ENCODE measurements at places on chromosomes 1 and 21.

DNA sequence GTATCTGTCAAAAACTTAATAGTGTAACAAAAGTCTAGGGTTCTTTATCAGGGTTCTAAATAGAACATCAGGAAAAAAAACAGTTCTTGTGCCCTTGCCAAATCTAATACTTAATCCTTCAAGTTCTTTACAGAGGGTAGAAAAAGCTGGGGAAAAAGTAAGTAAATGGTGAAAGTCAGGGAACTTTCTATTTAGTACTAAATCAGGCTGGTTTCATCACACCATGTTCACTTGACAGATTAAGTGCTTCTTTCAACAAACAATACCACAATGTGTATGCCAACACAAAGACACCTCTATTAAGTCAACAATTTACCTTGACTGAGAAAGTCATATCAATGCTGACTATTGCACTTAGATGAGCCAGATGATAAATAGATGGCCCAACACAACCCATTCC, 9.7 kb downstream of the DBT start:
- no peak for DNase-seq

DNA sequence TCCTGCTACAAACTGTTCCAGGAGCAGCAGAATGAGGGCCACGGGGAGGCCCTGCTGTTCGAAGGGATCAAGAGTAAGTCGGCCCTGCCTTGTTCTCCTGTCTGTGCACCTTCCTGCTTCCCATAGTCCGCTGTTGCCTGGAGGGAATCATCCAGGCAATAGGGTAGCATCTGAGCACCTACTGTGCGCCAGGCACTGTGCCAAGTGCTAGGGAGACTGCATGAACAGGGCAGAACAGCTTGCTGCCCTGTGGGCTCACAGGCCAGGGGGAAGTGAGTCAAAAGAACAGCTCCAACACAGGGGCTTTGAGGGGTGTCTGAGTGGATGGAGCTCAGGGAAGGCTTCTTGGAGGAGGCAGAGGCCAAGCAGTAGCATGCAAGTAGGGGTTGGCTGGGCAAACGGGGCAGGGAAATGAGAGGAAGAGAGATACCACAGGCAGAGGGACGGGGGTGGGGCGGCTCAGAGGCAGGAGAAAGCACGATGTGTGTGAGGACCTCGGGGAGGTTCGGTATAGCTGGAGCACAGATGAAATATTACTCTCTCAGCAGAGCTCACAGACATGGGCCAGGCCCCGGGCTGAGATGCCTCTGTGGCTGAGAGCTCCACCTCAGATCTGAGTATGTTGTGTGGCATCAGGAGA, 15.5 kb upstream of the PADI6 start:
- no peak for DNase-seq

DNA sequence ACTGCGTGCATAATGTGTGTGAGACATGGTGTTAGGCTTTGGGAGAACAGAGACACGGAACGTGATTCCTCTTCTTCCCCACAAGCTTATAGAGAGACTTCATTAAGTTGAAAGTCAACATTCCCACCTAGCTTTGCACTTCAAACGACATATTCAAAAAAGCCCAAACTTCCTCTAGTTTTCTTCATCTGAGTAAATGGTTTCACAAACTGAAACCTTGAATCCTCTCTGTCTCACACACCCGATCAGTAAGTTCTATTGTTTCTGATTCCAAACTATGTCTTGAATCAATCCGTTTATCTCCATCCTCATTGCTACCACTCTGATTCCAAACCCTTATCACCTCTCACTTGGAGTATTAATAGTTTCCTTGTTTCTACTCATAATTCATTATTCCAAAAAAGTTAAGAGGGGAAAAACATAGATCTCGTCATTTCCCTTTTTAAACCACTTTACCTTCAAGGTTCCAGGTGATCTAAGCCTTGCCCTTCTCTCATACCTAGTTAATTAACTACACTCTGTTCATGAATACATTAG, 1.6 kb upstream of the METTL18 start:
- DNase-seq: no peak

DNA sequence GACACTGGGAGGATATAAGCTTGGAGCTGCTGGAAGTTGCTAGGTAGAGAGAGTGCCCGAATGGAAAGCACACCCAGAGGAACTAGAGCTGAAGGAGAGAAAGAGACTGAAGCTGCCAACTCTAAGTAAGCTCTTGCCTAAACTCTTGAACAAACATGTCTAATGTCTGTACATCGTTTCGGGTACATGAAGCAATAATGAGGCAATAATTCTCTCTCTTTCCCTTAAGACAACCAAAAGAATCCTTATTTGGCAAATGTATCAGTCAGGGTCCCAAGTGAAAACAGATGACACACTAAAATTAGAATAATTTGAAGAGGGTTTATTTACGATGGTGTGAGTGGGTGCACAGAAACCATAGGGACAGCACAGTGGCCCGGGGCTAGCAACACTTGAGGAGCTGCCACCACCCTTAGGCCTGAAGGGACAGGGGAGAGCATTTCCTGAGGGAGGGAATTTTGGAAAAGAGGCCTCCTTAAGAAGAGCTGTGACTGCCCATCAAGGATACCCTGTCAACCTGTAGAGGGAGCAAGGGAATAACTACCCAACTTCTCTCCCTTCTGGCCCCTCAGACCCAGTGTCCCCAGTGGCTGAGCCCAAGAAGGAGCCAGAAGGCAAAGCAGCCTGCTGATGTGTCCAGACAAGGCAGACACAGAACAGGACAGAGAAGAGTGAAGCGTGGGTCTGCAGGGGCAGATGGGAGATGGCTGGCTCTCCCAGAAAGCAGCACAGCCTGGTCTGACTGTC, 36.1 kb upstream of the KHDRBS1 start:
- DNase-seq: no peak

DNA sequence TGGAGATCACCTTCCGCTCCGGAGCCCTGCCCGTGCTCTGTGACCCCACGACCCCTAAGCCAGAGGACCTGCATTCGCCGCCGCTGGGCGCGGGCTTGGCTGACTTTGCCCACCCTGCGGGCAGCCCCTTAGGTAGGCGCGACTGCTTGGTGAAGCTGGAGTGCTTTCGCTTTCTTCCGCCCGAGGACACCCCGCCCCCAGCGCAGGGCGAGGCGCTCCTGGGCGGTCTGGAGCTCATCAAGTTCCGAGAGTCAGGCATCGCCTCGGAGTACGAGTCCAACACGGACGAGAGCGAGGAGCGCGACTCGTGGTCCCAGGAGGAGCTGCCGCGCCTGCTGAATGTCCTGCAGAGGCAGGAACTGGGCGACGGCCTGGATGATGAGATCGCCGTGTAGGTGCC, 9.6 kb downstream of the SPATA46 start:
- DNase-seq: no peak

Measured in stimulated activated CD8-positive, alpha-beta memory T cell treated with anti-CD3 and anti-CD28 coated beads, Interleukin-4, amount 100 ng/mL, for 4 hours (primary cell).